Hepatic stellate cell (primary cell): ENCODE measurements at places on chromosomes 6 and 20.

- DNase-seq: peak; percentile 81
These were observed 46.5 kb downstream of the ADTRP start for GRCh38 chr6:11732036-11732631.

- no peak for DNase-seq
These were observed 20.6 kb downstream of the CDC5L start for GRCh38 chr6:44407951-44408670.

- no peak for DNase-seq
These were observed 229.2 kb downstream of the PHF3 start for GRCh38 chr6:63864671-63865318.

- DNase-seq: no peak
These were observed 278.9 kb downstream of the CENPW start for GRCh38 chr6:126618639-126619343.

GRCh38 chr20:46308258-46309157 lies at the start of gene CDH22:
Gene CDH22 (minus strand): TSS chr20:46308498. CDS start chr20:46251294, 57,204 bp downstream.
- DNase-seq: peak; percentile 80

DNA sequence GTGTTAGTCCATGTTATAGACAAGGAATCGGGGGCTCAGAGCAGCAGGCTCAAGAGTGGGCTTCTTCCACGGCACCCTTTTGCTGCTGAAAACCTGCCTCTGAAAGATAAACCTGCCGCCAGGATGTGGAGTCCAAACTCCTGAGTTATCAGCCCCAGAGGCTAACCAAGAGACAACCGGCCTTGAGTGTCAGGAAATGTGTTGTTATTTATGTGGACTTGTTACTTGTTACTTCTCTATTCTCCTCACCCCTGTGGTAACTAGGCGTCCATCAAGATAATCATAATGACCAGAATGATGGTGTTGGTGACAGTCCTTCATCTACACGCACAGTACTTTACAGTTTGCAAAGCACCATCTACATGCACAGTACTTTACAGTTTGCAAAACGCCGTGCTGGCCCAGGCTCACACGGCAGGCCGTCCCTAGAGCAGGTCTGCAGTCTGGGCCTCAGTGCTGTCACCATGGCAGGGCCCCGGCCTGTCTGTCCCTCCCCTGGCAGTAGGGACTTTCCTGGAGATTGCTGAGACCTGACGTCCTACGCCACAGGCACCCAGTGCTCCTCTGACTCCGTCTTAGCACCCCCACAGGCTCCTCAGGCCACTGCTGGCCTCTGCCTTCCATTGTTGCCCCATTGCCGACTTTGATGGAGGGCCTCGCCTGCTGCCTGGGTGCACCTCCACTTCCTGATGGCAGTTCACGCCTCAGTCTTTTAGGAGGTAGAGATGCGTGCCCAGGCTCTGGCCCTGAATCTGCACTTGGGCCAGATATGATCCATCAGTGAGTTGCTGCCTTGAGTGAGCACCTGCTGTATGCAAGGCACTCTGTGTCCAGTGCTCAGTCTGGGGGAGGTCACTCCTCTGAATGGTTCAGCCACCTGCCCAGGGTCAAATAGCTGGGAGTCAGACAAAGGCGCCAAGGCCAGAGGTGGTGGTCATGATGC lies 9.1 kb upstream of the BPIFB4 start:
- no peak for DNase-seq

GRCh38 chr6:1208876-1209275 lies 103.0 kb upstream of the FOXQ1 start:
- DNase-seq: no peak
